Urothelium cell line (cell line): ENCODE measurements at places on chromosomes 4 and X.
A peak's percentile ranks its signal among the peaks of the same experiment; 100 is the strongest.

- no peak for DNase-seq
These were observed 62.3 kb upstream of the CD99 start for GRCh38 chrX:2628751-2629315.

DNA sequence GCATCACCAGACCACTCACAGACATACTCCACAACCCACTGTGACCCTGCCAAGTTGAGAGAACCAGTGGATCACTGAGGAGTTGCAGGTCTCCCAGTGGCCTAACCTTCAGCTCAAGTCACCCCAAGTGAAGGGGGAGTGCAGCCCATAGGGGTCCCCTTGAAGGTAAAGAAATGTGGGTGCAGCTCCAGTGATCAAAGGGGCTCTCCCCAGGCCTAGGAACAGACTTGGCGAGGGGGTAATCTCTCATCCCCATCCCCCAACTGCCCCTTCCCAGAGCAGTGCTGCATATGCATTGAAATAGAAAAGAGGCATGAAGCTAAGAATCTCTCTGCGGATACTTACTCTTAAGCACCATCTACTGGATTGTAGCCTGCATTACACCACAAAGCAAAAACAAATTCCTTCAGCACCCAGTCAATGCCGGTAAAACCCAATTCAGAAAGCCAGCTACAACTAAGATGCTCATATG, 27.0 kb downstream of the MAGEE1 start:
- DNase-seq = peak; percentile 16

- peak; percentile 23 for DNase-seq
These were observed 315.9 kb downstream of the MAPK10 start for GRCh38 chr4:86043755-86044592.

DNA sequence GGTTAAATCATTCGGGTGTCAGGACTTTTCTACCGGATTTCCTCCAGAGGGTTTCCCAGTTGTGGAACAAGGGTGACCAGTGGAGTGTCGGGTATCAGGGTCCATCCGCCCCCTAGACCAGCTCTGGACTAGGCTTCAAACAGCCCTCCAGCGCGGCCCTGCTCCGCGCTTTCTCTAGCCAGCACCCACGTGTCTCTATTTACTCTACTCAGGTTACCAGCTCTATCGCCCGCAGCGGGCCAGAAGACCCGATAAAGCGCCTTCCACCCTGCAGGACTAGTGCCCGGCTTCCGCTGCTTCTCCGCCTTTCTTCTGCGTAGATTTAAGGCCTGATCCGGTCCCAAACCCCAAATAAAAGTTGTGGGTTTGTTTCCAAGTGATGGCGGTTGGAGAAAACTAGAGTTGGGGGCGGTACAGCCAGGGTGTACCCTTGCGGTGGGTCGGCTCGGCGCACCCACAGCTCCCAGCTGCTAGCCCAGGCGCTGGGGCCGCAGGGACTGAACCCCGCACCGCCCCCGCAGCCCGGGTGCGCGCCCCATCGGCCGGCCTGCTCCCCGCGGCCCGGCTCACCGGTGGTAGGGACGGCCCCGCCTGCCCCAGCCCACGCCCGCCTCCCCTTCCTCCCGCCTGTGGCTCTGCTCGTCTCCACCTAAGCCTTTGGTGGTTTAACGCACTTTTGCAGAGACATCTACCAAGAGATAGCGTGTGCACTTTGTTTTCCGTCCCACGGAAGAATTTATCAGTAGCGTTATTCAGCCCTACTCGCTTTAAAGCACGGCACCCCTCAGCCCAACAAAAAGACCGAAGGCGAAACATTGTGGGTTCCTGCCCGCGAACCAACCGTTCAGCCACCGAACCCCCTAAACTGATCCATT, 2.1 kb downstream of the LEF1 start:
- peak; percentile 32 for DNase-seq

- no peak for DNase-seq
These were observed 14.9 kb downstream of the PARM1 start for GRCh38 chr4:74947798-74948197.

DNA sequence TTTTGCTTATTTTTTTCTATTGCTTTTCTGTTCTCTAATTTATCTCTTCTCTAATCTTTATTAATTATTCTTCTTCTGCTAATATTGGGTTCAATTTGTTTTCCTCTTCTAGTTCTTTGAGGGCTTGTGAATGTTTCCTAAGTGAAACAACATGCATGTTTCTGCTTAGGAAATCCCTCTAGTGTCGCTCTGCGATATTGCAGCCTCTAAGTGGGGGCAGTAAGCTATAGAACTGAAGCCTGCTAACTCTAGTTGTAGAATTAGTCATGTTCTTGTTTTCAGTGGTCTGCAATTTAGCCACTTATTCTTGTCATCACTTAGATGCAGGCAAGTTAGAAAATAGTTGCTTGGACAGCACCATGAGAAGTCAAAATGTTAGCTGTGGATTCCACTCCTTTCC, 222.6 kb downstream of the SPIN4 start:
- peak; percentile 4 for DNase-seq

DNA sequence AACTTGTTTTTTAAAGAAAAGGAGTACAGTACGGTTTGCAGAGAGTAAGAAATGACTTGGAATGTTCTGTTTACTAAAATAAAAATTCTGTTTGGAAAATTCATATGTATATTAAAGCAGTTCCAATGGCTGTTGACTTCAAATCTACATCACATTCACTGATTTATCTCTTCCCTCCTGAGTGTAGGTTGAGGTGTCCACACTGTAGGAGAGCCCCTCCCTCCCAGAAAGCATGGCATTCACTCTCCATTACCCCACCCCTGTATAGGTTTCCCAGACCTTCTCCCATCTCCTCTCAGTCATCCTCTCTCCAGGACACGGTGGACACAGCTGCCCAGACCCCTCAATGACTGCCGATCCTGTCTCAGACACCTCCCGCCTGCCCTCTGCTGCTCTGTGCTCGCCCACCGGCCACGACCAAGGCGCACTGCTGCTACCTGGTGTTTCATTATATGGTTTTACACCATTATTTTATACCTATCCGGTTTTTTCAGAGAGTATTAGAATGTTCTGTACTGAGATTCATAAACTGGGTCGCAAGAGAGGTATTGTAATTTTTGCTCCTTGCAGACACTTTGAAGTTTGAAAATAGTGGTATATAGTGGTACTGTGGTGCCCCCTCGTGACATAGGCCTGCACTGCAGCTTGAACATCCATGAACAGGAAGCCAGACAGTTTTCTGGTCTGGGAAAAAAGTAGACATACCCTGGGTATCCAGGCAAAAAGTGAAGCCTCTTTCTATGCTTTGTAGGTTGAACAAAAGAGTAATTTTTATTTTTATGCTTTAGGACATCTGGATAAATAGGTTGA, 38.8 kb upstream of the BEX4 start:
- peak; percentile 43 for DNase-seq

GRCh38 chr4:66489783-66490452, 819.6 kb upstream of the EPHA5 start:
- DNase-seq = peak; percentile 42

DNA sequence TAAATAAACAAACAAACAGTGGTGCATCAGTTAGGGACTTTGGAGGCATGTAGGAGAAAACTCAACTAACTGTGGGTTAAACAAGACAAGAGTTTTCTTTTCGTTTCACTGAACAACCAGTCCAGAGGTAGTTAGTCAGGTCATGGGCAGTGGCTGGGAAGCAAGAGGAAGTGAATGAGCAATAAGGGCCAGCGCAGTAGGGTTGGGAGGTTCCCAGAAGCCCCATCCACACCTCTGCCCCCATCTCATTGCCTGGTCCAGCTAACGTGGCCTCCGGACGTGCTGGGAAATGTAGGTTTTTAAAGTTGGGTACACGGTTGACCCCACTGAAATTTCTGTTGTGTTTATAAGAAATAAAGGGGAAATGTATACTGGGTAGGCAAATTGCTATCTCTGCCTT, 8.7 kb downstream of the GLOD5 start:
- DNase-seq = no peak

DNA sequence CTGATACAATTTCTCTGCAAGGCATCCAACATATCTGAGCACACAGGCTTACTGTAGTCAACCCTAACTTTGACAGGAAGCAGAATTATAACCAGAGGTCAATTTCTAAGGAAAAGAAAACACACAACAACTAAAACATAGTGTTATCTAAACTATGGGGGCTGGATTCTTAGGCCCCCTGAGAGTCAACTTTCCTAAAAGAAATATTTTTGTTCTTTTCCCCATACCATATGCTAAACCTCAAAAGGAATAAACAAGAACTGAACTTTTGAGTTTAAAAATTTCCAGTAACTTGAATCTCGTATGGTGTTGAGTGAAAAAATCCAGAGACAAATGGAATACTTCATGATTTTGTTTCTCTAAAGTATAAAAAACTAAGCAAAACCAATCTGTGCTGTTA, 42.9 kb downstream of the ATXN3L start:
- DNase-seq = no peak

DNA sequence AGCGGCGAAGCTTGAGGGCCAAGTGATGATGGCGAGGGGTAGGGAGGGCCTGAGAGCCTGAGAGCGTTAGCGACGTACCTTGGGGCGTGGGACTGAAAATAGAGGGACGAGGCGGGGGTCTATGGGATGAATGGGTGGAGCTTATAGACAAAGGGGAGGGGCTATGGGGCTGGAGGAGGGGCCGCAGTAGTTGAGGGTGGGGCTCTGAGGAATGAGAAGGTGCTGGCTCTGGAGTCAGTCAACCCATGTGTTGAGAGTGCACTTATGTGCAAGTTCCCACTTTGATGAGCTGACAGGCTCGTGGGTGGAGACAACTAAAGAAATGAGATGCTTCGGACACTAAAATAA, 488 bp downstream of the TBC1D25 start:
- peak; percentile 59 for DNase-seq

- peak; percentile 77 for DNase-seq
These were observed at the start of gene EDA2R for GRCh38 chrX:66638591-66639500. EDA2R (minus strand) TSS chrX:66639078; CDS start chrX:66616020, 23,058 bp downstream.

- no peak for DNase-seq
These were observed 566.0 kb upstream of the TENM3 start for GRCh38 chr4:181677201-181677600.

DNA sequence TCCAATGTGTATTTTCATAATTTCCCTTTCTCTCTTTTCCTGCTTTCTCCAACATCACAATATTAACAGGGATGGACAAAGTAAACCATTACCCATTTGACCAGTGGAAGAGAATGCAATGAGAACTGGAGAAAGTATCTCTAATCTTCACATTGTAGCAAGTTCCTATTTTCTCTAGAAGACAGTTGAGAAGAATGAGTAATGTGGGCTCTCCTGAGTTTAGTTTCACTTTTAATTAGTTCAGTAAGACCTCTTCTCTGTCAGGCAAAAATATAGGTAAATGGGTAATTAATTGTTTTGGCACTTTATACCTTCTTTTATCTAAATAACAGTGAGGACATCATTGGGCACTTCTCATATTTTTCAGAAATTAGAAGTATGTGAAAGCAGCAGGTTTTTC, 602.0 kb downstream of the GLUD2 start:
- DNase-seq = no peak

- DNase-seq = no peak
These were observed 1382.7 kb downstream of the PCDH7 start for GRCh38 chr4:32102896-32103295.

- DNase-seq = peak; percentile 35
These were observed 5.2 kb downstream of the POU4F2 start for GRCh38 chr4:146643812-146644401.

GRCh38 chrX:30414144-30414543, 105.0 kb upstream of the NR0B1 start:
- DNase-seq = no peak

DNA sequence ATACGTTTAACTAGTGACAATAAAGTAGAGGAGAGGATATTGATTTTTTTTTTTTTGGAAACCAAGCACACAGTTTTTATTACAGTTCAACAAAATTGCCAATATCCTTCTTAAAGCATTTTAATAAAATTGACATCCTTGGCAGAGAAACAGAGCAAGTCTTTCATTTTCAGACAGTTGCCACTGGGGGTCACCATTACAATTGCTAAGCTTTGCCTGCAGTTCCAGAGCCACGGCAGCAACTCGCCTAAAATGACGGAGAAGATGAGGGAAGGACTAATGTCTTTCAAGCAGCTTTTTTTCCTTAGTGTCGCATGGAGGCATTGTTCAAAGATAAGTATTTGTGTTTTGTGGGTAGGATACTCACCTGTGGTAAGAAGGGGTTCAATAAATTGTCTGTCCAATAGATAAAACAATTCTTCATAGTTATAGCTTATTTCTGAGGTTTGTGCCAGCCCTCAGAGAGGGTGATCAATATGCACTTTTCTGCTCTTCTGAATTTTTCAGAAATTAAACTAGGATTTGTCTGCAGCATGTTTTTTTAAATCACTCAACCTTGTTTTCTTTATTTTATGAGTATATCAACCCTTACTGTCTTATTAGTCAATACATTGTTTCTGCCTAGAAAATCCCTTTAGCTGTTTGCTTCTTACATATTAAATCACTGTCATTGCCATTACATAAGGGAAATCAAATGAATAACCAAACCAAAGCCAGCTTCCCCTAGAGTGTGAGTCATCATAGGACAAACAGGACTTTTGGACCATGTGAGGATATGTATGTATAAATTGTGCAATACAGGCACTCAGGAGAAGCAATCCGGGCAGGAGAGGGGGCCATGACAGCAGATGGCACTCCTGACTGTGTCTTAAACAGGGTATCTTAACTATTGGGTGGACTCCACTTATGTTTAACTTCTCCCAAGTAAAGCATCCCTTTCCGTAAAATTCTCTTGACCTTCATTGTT, 508.1 kb upstream of the ARX start:
- DNase-seq = peak; percentile 6

- DNase-seq = peak; percentile 26
These were observed 28.4 kb upstream of the TNIP3 start for GRCh38 chr4:121192480-121192879.

DNA sequence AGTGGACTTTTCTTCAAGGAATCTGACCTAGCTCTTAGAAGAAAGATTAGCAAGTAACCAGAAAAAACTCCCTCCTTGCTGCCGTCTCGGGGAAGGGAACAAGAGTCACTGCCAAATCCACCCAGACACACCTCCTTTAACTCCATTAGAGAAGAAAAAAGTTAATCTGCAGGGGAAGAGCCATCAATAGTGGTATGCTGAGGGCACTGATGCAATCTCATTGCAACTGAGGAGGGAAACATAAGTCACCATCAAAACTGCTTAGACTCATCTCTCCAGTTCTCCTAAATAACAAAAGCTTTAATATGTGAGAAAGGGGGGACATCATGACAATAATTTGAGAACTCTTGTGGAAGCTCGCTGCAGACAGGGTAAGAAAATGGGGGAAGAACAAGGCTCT, 49.3 kb upstream of the MAGED4B start:
- no peak for DNase-seq

DNA sequence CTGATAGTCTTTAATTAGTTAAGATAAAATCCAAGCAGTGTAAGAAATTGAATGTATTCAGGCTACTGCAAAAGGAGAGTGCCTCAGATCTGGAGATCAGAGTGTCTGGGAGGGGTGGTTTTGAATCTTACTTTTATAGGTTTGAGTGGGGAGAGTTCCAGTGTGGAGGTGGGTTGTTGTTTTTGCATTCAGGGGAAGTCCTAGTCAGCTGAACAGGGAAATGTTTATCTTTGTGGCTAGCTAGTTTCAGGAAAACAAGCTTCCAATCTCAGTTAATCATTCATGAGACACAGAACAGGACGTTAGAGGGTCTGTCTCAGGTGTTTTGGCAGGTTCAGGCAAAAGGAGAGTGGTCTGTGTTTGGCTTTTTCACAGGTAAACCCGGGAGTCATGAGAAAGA, 26.0 kb downstream of the ZNF81 start:
- DNase-seq = no peak

- DNase-seq = no peak
These were observed 33.3 kb downstream of the ADRA2C start for GRCh38 chr4:3799496-3799895.

- no peak for DNase-seq
These were observed 1472.7 kb downstream of the ARAP2 start for GRCh38 chr4:34771632-34772031.

- no peak for DNase-seq
These were observed 201.1 kb upstream of the FAT1 start for GRCh38 chr4:186924723-186925122.

- no peak for DNase-seq
These were observed 52.7 kb downstream of the SPINK2 start for GRCh38 chr4:56768763-56769162.
